NCI-H460 (cell line): ENCODE measurements at places on chromosomes 6 and 20.

DNA sequence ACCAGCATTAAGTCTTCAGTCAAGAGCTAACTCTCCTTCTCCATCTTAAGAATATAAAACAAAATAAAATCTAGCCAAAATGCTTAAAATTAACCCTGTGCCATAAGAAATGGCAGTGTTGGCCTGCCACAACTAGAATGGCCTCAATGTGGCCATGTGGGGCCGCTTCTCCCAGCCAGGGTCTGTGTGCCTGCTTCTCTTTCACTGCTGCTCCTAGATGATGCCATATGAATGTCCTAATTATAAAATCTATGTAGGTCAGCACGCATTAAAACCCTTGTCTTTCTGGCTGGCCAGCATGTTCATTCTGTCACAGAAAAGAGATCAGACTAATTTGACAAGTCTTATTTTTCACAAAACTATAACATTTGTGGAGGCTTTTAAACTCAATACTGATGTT lies 102.6 kb downstream of the C6orf118 start:
- DNase-seq, result no peak

DNA sequence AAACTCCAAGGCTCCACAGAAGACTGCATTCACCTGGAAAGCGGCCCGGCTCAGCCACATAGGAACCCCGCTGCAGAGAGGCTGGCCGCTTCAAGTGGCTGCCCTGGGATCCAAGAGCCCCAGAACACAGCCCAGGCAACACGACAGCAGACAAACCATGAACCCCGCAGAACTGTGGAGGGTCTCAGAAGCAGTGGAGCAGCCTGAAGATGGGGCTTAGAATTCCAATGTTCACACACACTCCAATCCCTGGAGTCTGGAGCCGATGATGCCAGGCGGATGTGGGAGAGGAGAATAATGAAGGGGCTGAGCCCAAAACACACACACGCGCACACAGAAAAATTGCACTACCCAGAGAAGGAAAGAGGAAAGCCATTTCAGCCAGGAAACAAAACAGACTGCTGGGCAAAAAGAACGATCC lies 52.4 kb downstream of the NINL start:
- no peak for DNase-seq

GRCh38 chr6:41280381-41281057 lies 6.0 kb downstream of the TREM1 start:
- no peak for DNase-seq

DNA sequence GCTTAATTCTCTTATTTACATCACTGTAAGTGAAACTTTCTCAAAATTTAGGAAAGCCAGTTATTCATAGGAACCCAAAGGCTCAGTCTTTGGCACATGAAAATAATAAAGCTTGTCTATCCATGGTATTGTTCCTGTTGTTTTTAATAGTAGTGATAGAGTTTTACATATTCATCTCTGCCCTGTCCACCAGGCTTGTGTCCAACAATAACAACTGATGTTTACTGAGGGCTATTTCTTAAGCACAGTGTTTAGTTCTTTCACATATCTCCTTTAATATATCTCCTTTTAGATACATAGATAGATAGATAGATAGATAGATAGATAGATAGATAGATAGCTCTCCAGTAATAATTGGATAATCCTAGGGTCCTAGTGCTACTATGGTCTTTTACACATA lies 34.2 kb downstream of the FOXQ1 start:
- no peak for DNase-seq

- DNase-seq, result no peak
These were observed 93.6 kb downstream of the RIMS1 start for GRCh38 chr6:71979911-71980310.

DNA sequence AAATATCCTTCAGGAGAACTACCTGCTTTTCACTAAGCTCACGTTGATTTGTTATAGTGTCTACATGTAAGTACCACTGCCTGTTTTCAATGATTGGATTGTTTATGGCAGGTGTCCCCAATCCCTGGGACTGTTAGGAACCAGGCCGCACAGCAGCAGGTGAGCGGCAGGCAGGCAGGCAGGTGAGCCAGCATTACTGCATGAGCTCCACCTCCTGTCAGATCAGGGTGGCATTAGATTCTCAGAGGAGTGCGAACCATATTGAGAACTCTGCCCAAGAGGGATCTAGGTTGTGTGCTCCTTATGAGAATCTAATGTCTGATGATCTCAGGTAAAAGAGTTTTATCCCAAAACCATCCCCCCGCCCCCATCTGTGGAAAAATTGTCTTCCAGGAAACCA lies 303.3 kb downstream of the EYA4 start:
- no peak for DNase-seq

- DNase-seq, result no peak
These were observed 5.0 kb upstream of the INSM1 start for GRCh38 chr20:20362774-20363433.

DNA sequence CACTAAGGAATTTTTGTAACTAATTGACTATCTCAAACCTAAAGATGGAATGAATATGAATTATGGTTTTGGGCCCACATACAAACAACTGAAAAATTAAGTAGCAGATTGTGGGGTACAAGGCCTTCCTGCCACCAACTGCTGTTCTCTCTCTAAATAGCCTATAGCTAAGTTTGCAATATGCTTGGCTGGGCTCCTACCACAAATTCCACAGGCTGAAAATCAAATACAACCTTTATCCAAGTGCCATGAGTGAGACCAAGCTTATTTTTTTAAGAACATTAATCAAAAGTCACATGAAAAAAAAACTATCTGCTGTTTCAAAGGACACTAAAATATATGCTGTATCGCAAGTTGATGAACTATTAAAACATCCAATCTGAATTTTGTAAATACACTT lies 52.1 kb downstream of the TENT5A start:
- DNase-seq, result no peak

- no peak for DNase-seq
These were observed 4.0 kb downstream of the LY6G5C start for GRCh38 chr6:31676904-31677303.
